Fibroblast of skin of left quadriceps (primary cell): ENCODE measurements at places on chromosomes 11 and 22.
A peak's percentile ranks its signal among the peaks of the same experiment; 100 is the strongest.

DNA sequence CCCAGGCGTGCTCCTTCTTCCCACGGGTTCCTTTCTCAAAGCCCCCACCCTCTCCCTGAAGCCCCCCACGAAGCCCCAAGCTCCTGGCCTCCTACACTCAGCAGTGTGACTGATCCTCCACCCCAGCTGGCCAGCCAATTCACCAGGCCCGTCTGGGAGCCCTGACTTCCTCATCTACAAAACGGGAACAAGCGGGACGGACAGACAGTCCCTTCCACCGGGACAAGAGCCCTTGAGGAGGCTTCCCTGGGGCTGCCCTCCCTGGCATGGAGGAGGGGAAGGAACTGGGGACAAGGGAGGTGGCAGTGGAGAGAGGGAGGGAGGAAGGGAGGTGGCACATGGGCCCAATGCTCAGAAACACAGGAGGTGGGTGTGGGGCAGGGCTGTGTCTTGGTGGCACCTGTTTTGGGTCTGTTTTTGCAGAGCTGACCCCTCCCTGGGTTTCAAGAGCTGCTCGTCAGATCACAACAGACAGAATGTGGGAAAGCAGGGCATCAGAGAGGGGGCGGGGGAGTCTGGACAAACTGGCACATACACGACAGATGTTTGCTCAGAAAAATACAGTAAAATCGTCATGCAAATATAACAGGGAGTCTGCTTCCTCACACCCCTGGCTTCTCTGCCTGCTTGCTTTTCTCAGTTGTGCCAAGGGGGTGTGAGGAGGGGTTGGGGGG is 56.8 kb downstream of the ELFN2 start:
- no peak for DNase-seq

GRCh38 chr11:10451426-10452116 is 3.5 kb upstream of the AMPD3 start:
- DNase-seq: no peak

GRCh38 chr22:45942344-45942743 is 34.6 kb downstream of the WNT7B start:
- no peak for DNase-seq

- no peak for DNase-seq
These were observed 34.1 kb upstream of the ME3 start for GRCh38 chr11:86706338-86707131.

GRCh38 chr11:70747285-70747684 is 349.0 kb downstream of the CTTN start:
- DNase-seq: no peak

DNA sequence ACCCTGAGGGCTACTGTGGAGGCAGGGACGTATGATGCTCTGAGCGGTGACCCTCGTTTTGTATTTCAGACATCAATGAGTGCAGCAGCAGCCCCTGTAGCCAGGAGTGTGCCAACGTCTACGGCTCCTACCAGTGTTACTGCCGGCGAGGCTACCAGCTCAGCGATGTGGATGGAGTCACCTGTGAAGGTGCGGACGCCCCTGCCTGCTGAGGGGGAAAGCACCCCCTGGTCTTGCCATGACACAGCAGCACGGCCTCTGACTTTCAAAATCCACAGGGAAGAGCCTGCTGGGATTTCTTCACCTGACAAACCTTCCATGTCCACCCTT is 44.3 kb downstream of the FBLN1 start:
- DNase-seq: no peak

- DNase-seq: peak; percentile 17
These were observed 125.9 kb upstream of the SYT13 start for GRCh38 chr11:45412051-45412471.

- no peak for DNase-seq
These were observed 1.8 kb upstream of the LRRC75B start for GRCh38 chr22:24594569-24595120.

- no peak for DNase-seq
These were observed 3.6 kb downstream of the PRDX5 start for GRCh38 chr11:64321533-64321932.

DNA sequence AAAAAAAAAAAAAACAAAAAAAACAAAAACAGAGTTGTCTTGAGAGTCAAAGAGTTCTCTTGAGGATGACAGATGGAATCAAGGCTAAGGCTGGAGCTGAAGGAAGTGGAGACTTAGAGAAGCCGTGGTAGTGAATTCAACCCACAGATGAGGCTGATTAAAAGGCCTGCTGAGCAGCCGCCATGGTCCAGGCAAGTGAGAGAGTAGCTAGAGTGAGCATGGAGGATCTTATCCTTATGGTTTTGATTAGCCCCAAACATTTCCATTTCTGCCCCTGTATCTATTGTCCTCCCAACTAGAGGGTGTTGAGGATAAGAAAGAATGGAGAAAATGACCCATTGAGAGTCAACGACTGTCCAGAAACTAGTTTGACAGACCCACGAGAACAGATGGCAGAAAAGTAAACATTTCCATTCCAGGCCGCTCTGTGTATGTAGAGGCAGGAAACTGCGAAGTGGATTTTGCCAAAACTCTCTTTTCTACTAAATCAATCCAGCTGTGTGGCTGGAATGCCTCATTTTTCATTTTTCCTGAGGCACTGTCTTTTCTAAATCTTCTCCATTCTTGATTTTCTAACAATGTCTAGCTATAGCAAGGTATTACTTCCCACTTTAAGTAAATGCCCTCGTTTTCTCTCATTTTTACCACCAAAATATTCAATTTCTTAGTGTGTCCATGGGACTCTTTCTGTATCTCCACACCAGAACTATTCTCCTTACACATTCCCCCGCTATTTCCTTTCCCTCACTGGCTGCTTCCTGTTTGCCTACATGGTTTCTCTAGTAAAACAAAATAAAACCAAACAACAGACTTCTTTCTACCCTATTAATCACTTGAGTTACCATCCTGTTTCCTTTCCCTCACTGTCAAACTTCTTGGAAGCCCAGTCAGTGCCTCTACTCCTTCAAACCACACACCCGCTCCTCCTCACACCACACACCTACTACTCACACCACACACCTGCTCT is 5.4 kb upstream of the MMP8 start:
- peak; percentile 53 for DNase-seq

- DNase-seq: no peak
These were observed 22.5 kb downstream of the PARVG start for GRCh38 chr22:44203203-44203602.

DNA sequence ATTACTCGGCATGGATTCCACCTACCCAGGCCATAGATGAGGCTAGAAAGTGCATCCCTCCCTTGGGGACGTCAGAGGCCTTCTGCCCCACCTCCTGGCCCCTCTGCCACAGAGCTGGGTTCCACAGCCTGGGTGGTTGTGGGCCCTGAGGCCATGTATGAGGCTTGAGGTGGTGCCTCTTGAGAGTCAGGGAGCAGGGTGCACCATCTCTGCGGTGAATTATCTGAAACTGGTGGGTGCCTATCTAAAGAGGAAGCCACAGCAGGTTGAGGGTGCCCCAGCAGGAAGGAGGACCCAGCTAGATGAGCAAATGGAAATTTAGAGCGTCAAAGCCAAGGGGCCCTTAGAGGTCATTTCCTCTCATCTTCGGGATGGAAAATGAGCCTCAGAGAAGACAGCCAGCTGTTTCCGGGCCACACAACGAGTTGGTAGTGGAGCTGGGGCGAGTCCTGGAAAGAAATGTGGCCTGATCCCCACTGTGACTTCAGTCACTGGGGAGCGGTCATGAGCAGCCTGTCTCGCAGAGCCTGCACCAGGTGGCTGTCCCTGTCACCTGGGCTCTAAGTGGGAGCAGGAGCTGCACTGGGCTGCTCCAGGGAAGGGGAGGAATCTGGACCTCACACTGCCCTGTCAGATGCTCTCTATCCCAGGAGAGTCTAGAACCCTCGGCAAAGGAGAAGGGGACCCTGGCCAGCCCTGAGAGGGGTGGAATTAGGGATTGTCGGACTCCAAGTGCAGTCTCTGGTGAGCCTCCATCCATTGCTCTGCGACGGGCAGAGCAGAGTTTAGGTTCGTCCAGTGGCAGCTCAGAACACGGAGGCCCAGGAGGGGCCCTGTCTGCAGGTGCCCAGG is 7.3 kb downstream of the ADORA2A start:
- DNase-seq: no peak

DNA sequence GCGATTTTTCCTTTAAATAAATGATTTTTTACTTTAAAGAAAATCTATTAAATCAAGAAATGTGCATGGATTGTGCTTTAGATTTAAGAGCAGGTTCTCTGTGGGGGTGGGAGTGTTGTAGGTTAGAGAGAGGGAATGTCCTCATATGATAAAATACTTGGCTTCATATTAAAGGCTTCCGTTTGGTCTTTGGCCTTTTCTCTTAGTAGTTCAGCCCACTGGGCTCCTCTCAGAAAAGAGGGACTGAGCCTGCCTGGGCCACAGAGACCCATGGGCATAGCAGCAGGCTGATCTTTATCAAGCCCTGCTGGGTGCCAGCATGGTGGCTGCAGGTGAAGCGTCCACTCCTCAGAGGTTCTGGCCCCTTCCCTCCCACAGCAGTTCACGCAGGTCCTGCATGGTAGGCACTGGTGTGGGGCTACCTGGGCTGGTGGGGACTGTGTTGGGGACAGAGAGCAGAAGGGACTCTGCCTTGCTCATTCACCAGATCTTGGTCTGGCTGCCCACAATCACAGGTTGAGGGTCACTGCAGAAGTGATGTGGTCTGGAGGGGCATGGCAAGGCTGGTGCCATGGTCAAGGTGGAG is 4.3 kb downstream of the PANX1 start:
- no peak for DNase-seq

- DNase-seq: no peak
These were observed 94.9 kb downstream of the ZBTB16 start for GRCh38 chr11:114154271-114155047.

DNA sequence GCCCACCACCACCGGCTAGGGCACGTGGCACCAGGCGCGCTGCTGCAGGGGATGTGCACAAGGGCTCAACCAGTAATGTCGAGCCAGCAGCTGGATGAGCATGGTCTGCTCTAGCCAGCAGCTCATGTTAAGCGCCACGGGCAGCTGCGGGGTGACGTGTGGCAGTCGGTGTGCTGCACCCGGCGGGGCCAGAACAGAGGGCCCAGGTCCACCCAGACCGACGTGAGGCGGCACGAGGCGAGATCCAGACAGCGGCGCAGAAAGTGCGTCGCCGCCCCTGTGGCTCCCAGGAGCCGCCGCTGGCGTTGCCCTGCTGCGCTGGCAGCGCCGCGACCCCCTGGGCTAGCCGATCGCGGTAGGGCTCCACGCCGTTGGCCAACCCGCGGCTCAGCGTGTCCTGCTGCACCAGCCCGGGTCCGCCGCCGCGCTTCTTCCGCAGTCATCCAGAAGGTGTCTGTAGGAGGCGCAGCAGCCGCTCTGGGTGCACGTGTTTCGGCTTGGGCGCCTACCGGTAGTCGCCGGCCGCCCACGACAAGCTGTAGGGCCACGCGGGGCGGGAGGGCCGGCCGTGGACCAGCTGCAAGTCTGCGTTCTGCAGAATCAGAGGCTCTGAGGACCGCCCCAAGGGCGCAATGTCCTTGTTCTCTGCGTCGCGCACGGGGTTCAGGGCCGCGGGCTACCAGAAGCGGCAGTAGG is 4.6 kb upstream of the GALR3 start:
- no peak for DNase-seq

- DNase-seq: peak; percentile 24
These were observed 3.4 kb downstream of the CLPB start for GRCh38 chr11:72430741-72431570.

DNA sequence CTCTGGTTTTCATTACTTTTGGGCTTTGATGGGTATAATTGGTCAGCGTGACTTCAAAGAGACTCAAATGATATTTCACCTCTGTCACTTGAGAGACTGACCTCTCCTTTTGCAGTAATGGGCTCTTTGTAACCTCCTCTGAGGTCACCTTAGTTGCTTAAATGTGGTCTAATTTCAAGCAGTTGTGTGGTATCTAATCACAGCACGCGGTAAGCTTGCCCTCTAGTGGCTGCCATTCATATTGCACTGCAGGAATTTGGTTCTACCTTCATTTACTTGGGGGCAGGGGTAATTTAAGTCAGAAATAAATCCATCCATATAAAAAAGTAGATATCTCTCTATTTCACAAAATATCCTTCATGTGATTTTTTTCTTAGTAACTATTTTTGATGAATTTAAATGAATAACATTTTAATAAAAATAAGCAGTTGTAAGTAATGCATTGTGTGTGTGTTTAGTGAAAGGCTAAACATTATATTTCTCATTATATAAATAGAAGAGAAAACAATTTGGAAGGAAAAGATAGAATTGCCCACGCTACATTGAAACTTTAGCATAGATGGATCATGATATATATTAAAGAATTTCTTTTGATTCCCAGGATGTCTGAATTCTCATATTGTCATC is 55.0 kb upstream of the ANO3 start:
- DNase-seq: peak; percentile 40

DNA sequence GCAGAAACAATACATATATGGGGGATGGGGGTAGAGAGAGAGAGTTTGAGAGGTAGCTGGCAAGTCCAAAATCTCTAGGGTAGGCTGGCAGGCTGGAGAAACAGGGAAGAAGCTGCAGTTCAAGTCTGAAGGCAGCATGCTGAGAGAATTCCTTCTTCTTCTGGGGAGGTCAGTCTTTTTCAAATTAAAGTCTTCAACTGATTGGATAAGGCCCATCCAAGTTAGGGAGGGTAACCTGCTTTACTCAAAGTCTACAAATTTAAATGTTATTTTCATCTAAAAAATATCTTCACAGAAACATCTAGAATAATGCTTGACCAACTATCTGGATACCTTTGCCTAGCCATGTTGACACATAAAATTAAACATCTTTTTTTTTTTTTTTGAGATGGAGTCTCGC is 2.9 kb upstream of the TREH start:
- no peak for DNase-seq

- no peak for DNase-seq
These were observed 11.1 kb downstream of the C11orf86 start for GRCh38 chr11:66986178-66986545.

- no peak for DNase-seq
These were observed 2.2 kb downstream of the CPT1B start for GRCh38 chr22:50576070-50576469.

DNA sequence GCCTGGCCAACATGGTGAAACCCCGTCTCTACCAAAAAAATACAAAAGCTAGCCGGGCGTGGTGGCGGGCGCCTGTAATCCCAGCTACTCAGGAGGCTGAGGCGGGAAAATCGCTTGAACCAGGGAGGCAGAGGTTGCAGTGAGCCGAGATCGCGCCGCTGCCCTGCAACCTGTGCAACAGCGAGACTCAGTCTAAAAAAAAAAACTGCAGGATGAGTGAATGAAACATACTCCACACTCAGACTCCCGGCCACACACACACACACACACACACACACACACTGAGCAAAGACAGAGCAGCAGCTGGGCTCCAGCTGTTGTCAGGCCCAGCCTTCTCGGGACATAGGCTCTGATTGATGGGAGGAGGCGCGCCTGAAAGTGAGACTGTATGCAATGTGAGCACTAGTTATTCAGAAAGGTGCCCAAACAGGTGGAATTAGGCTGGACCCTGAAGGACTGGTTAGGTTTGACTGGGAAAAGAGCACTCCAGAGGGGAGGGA is 1.5 kb upstream of the PLEKHA7 start:
- DNase-seq: peak; percentile 3
